ENCODE measurements at places on chromosomes 7 and 10. TPM values are rescaled to one million over a fixed set of nuclear protein-coding genes. Genes with fewer than 3 reads are reported as not detected.

Gene SPDYE11
- total RNA-seq: not detected

Gene UPK3B
- 0.46 TPM for total RNA-seq

Gene RNF133
- 0.46 TPM for total RNA-seq

Gene HOXA7
- 0.13 TPM for total RNA-seq

Gene EPHA1
- total RNA-seq: not detected

Gene ATP5F1C
- 117 TPM for total RNA-seq

Gene ADAP1
- total RNA-seq: 4.4 TPM

Gene GOLGA7B
- total RNA-seq: 0.03 TPM

Gene BRAT1
- 22.8 TPM for total RNA-seq

Gene MSMB
- not detected for total RNA-seq

Gene JAZF1
- total RNA-seq: 9.7 TPM

Gene DPP6
- total RNA-seq: not detected

Gene CFTR
- total RNA-seq: not detected

Gene ATOH7
- not detected for total RNA-seq

Gene CDC14C
- total RNA-seq: not detected

Gene GRID2IP
- not detected for total RNA-seq

Gene HTR7
- 21.2 TPM for total RNA-seq

Gene STAG3
- total RNA-seq: 2.2 TPM

Gene NEUROD6
- not detected for total RNA-seq

Gene MLXIPL
- total RNA-seq: 0.39 TPM

Gene GIMAP1
- 0.03 TPM for total RNA-seq

Gene UBN2
- 6.9 TPM for total RNA-seq

Gene TRPV5
- not detected for total RNA-seq

Gene ACTL6B
- not detected for total RNA-seq

Gene IL15RA
- total RNA-seq: 5.0 TPM

Gene GPR85
- 1.3 TPM for total RNA-seq

Gene ZNF33A
- total RNA-seq: 15.2 TPM

Gene EIF3B
- 189 TPM for total RNA-seq

Gene CRTAC1
- 0.07 TPM for total RNA-seq

Gene UNCX
- total RNA-seq: not detected

Gene SOSTDC1
- not detected for total RNA-seq

Gene CFAP43
- 0.52 TPM for total RNA-seq

Gene AHR
- 187 TPM for total RNA-seq

Gene SAP25
- 0.13 TPM for total RNA-seq

Gene LRRC18
- not detected for total RNA-seq

Gene SNCG
- total RNA-seq: 13.0 TPM

Gene ICA1
- 0.13 TPM for total RNA-seq

Gene TAS2R3
- 2.0 TPM for total RNA-seq

Gene TAS2R5
- total RNA-seq: 1.6 TPM

Gene C7orf33
- total RNA-seq: not detected

Gene MYL7
- total RNA-seq: not detected

Gene NEURL1
- total RNA-seq: under 0.01 TPM

Gene FOXI2
- not detected for total RNA-seq

Gene RAMP3
- total RNA-seq: not detected

Gene HELLS
- 12.2 TPM for total RNA-seq

Gene GIMAP6
- 0.46 TPM for total RNA-seq

Gene PIP
- not detected for total RNA-seq

Gene HHEX
- total RNA-seq: 9.2 TPM

Gene NOM1
- total RNA-seq: 20.7 TPM

Gene PSD
- total RNA-seq: 3.7 TPM

Gene NUTM2A
- 0.46 TPM for total RNA-seq

Gene LRRC4
- total RNA-seq: 0.03 TPM

Gene SPDYE18
- total RNA-seq: 0.20 TPM

All from smooth muscle cell of the pulmonary artery (primary cell).